ENCODE measurements at places on chromosomes 2 and 18.

DNA sequence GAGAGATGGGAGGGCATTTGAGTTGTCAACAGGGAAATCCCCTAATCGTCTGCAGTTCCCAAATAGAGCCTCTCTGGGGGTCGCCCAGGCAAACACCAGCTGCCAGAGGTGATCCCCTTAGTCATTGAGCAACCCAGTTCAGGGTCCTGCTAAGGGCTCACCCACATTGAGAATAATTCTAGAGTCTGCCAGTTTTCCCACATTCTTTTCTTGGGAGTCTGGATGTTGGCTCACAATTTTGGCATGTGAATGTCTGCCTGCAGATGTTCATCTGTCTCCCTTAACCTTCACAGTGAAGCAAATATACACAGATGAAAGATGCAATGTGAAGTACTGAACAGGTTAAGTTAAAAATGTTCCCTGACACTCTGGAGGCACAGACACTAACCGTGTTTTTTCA lies 11.4 kb upstream of the SMIM21 start:
- no peak for DNase-seq

DNA sequence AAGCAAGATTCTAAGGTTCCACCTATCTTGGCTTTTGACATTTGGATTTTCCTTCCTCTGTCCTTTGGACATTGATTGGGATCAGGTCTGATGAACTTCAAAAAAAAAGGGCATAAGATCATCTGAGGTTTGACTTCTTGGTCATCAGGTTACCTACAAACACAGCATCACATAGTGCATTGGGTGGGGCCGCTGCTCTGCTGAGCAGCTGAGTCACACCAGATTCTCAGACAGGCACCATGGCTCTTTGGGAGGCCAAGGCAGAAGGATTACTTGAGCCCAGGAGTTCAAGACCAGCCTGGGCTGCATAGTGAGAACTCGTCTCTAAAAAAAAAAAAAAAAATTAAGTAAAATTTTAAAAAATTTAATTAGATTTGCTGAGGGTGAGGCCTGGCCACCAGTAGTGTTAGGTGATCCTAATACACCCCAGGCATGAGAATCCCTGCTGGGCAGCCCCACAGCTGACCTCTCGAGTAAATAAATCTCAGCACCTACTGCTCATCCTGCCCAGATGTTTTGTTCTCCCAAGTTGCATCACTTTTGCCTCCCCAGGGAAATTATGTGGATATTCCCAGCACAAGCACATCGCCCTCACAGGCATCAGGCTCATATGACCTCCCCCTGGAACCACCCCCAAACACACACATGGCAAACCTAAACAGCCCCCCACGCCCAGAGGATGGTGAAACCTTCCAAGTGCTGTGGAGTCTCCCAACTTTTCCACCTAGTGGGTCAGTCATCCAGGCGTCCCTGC lies 5.3 kb downstream of the MLPH start:
- no peak for DNase-seq

GRCh38 chr2:98472132-98472650 lies 27.5 kb downstream of the INPP4A start:
- no peak for DNase-seq

- no peak for DNase-seq
These were observed 14.6 kb downstream of the MRPL35 start for GRCh38 chr2:86213699-86214502.

DNA sequence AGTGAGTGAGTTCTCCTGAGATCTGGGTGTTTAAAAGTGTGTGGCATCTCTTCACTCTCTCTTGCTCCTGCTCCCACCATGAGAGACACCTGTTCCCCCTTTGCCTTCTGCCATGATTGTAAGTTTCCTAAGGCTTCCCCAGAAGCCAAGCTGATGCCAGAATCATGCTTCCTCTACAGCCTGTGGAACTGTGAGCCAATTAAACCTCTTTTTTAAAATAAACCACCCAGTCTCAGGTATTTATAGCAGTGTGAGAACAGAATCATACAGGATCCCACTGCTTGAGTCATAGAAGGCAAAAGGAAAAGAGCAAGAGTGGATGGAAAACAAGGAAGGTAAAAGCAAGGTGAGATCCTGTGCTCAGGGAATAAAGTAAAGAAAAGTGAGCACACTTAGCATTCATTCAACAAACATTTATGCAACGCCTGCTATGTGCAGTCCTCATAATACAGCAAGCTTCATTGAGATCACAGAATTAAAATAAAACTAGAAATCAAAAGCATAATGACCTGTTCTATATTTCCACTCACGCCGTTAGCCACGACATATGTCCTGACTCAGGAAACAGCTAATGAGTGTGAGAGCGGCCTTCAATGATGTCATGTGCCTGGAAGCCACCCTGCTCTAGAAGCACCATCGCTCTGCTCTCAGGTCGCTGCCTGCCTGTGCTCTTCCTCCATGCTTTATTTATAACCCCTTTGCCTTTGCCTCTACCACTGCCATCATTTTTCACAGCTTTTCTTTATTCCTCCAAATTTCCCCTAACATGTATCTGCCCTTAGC lies 11.3 kb upstream of the COPS8 start:
- DNase-seq, result no peak

DNA sequence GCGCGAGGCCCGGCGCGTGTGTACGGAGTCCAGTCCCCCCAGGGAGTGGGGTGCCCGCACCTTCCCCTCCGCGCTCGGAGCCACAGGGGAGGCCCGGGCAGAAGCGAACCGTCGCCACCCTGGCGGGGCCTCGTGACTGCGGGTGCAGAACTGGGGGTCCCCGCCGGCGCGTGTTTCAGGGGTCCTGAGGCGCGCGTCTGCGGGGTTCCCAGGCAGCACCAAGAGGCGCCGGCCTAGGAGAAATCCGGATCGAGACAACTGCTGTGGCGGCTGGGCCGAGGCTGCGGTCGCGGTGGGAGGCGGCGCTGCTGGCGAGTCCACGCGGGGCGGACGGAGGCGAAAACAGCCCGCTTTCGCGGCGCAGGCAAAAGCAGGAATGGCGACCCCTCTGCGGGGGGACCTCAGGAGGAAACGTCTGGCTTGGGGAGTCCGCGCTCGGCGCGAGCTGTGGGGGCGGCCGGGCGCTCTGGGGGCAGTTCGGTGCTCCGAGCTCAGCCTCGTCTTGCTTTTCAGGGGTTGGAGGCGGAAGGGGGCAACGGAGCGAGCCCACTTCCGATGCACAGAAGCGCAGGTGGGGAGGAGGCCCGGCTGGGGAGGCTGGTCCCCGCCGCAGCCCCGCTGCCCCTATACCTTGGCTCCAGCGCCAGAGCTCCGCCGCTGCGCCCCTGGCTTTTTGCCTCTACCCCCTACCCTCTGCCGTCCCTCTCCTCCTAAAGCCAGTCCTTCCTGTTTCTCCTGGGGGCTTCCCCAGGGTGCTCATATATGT lies 81.5 kb upstream of the LDLRAD4 start:
- no peak for DNase-seq

GRCh38 chr18:61825386-61825785 lies 67.4 kb downstream of the RNF152 start:
- no peak for DNase-seq

DNA sequence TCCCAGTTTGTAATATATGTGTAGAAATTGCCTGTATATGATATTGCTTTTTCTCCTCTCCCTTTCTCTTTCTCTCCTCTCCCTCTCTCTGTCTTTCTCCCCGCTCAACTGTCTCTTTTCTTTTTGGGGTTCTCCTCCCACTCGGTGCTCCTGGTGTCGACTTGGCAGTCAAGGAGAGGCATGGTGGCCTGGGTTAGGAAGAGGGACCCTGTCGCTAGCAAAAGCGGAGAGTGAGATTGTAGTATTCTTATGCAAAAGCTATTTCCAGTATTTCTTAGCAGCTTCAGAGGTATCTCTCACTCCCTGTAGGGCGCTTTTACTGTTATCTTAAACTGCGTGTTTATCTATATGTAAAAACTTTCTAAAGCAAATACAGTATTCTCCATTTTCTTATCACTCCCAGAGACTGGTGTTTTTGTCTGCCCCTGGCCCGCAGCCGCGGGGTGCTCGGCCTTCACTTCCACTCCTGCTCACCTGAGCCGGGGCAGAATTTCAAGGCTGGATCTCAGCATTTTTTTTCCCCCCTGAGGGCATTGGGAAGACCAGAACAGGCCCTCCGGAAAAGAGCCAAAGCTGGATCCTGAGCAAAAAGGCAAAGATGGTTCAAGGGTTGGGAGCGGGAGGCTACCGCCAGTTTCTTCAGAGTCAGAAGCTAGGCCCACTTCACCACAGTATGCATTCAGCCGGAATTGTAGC lies 4.3 kb downstream of the SIX3 start:
- no peak for DNase-seq

GRCh38 chr2:164302786-164303185 lies 318.5 kb downstream of the GRB14 start:
- DNase-seq, result no peak

DNA sequence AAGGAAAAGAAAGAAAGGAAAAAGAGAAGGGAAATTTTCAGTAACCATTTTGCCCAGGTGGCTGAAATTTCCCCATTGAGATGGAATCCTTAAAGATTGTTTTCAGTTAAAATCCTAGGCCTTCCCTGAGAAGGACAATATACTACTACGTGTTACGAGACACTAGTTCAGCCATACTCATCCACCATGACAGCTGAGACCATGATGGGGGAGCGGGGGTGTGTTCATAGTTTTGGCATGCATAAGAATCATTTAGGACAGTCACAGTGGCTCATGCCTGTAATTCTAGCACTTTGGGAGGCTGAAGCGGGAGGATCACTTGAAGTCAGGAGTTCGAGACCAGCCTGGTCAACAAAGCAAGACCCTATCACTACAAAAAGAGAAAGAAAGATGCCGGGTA lies 28.0 kb downstream of the PLA2R1 start:
- no peak for DNase-seq

- DNase-seq, result no peak
These were observed 32.5 kb downstream of the DARS1 start for GRCh38 chr2:135952891-135953290.

DNA sequence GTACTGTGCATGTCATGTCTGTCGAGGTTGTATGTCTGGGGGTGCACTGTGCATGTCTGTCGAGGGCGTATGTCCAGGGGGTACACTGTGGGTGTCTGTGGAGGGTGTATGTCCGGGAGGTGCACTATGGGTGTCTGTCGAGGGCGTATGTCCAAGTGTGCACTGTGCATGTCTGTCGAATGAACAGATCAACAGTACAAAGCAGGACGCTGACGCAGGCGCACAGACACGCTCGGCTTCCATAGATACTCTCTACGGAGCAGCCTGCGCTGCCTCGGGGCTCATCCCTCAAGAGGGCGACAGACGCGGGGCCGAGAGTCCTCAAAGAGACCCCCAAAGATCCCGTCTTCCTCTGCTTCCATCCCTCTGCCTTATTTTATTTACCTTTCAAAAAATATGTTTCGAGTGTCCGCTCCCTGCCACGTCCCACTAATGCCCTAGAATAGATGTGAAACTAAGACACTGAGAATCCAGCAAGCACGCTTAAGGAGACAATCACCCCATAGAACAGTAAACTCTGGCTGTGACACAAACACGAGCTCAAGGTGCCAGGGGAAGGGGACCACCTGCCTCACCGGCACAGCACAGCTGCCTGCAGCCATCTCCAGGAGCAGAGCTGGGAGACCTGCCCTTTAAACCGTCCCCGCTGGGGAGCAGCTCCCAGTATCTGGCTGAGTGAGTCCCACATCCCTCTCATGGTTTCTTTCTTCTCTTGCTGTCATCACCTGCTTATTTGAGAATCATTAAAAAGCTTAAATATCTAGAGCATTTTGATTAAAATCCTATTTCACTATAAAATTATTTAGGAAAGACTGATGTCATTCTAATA lies 250.5 kb upstream of the MYT1L start:
- no peak for DNase-seq

GRCh38 chr2:182077448-182078142 lies 91.9 kb downstream of the PPP1R1C start:
- peak; percentile 72 for DNase-seq

GRCh38 chr2:226583715-226584114 lies 215.9 kb downstream of the IRS1 start:
- peak; percentile 57 for DNase-seq

DNA sequence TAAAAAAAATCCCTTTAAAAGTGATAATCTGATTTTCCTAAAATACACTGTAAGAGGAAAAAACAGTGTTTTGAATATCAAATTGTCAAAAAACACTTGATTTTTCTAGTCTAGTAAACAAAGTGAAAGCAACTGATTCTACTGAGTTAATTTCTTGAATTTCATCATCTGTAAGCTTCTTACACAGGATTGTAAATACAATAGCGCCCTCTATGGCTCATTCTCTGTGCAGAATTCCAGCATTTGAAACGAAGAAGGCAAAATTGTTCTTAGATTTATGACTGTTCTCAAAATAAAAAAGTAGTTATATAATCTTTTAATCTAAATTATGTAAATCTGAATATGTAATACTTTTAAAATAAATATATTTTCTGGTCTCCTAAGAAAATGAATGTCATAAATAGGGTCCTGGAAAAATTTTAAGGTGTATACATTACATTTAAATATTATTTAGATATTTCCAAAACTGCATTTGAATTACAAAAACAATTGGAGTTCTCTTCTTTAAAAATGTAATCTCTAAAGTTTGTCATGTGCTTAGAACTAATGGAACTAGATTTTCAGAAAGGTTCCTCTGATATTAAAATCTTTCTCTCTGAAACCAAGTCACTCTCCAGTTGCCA lies 176.9 kb upstream of the MC4R start:
- peak; percentile 50 for DNase-seq

DNA sequence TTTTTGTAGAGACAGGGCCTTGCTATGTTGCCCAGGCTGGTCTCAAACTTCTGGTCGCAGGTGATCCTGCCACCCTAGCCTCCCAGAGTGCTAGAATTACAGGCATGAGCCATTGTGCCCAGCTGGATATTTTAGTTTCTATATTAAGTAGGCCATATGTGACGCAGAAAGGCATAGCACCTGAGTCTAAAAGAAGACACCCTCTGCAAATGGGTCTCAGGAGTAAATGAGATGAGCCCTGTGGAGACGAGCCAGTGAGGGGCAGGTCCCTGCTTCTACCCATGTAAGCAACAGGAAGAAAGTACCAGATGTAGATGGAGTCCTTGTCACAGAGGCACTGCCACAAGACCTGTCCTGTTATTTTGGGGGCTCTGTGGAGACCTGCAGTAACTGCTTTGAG lies 322.4 kb downstream of the PTPRM start:
- DNase-seq, result no peak

- DNase-seq, result no peak
These were observed 36.5 kb downstream of the NLRC4 start for GRCh38 chr2:32228181-32228580.

DNA sequence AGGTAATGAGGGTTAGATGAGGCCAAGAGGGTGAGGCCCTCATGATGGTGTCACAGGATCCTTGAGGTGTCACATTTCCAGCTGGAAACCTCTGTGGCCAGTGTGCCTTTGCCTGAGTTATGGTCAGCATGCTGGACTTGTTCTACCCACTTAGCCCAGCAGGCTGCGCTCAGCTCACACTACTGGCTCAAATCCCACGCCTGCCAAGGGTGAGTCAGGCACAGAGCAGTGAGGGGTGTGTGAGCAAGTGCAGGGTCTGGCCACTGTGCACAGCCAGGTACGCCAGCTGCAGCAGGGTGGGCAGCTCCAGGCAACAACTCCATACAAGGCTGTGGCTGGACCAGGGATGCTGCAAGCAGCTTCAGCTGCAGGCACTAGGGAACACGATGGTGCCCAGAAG lies 616.6 kb upstream of the FSHR start:
- no peak for DNase-seq

GRCh38 chr2:65349863-65350262 lies 82.5 kb downstream of the SPRED2 start:
- DNase-seq, result no peak
